Muscle of leg (tissue), 16 donors: ENCODE measurements at places on chromosomes 11 and 22.
A peak's percentile ranks its signal among the peaks of the same experiment; 100 is the strongest.

DNA sequence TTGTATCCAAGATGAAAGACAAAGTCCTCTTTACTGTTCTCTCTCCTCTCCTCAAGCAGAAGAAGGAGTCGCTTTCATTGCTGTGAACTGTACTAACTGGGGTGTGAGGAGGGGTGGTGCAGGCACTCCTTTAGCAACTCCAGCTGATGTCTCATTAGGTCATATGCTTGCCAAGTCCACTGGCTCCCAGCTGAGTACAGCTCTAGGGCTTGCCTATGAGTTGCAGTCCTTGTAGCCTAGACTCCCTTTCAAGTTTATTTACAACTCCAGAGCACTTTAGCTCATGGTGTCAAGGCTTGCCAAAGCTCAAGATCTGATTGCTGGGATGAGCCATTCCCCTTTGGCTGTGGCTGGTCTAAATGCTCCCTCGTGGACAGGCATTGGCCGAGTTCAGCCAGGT, 55.1 kb upstream of the PDGFD start:
- DNase-seq, result peak; percentile 91

GRCh38 chr11:113494021-113494420, 18.8 kb upstream of the DRD2 start:
- no peak for DNase-seq

- DNase-seq, result peak; percentile 75
Measured at GRCh38 chr11:23425381-23425780, 565.1 kb upstream of the CCDC179 start.

DNA sequence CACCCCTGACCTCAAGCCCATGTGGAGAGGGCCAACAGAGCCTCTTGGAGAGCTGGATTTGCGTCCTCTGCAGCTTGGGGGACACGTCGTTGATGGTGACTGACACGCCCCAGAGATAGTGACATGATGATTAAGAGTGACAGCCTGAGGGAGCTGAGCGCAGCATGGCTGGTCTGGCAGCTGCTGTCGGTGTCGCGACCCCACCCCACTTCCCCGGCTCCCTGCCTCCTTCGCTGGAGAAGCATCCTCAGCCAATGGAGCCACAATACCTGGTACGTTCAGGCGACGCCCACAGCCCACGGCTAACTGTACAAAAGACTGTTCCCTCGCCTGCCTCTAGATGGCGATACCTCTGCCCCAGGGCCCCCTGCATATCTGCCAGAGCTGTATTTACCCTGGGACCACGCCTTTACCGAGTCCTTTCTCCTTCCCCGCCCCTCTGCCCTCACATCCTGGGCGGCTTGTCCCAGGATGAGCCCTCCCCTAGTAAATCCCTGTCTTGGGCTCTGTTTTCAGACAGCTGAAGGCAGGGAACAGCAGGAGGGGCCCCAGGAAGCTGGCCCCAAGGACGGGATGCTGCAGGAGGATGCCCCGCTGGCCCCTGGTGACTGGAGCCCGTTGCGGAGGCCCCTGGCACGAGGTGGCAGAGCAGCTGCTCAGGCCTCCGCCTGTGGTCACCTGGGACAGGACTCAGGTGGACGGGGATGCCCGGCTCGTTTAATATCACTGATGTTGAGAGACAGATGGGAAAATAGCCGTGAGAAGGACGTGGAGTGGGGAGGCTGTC, 90.6 kb downstream of the RPS6KA4 start:
- peak; percentile 50 for DNase-seq

DNA sequence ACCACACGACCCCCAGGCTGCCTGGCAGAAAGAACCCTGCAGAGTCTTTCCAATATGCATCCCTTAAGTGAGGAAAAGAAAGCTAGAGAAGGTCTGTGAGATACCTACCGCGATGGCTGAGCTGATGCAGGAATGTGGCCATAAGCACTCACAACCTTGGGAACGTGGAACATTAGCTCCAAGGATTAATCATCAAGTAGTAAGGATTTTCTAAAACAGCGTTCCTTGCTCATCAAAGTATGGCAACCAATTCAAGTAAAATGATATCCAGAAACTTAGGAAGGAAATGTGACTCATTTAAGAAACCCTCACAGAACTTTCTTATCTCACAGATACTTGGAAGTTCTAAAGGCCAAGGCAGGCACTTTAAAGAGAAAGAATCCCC, 12.8 kb downstream of the PACSIN2 start:
- no peak for DNase-seq

DNA sequence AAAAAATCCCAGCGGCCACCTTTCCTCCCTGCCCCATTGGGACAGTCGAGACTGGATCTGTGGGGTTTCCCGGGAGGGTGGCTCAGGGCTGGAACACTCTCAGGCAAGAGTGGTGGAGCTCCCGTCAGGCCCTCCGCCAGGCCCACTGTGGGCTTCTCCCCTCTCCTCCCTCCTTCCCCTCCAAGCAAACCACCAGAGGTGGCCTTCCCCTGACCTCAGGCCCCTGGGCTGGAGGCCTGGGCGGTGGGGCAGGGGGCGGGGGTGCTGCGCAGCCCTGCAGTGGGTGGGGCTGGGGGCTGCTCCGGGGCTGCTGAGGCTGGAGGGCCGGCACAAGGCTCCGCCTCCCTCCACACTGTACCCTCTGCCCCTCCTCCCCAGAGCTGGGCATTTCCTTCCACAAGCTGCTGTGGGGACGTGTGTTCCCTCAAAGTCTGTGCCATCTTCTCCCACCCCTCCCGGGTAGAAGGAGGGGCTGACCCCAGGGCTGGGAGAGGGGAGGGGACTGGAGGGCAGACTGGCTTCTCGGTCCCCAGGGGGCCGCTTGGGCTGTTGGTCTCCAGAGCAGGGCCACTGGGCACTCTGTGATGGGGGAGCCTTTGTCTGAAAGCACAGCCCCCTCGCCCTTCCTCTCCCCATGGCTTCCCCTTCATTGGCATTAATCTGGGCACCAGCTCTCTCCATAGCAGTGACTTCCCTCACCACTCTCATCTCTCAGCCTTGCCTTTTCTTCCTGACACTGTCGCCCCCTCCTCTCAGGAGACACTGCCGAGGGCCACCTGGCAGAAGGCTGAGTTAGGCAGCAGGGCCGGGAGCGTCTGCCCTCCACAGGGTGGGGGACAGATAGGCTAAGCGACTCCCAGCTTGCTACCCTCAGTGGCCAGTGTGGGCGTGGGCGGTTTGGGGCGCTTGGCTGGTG, 7.1 kb downstream of the RCOR2 start:
- DNase-seq, result peak; percentile 53
